Immature natural killer cell (primary cell): ENCODE measurements at places on chromosomes 2 and 18. TPM values are rescaled to one million over a fixed set of nuclear protein-coding genes. Genes with fewer than 3 reads are reported as not detected.

Gene IL1R1
- polyA plus RNA-seq = 4.0 TPM

Gene UNC80
- not detected for polyA plus RNA-seq

GRCh38 chr2:112725545-112726457 is 5.0 kb downstream of the NT5DC4 start:
- H3K4me3 ChIP-seq = no peak overlapping the region
- no peak for DNase-seq
- no peaks in the 10 kb centered on the region for H3K36me3 ChIP-seq
- peak overlapping the region; percentile 23 for H3K27ac ChIP-seq
- H3K27me3 ChIP-seq = peaks cover 1% of the 10 kb centered on the region
- H3K4me1 ChIP-seq = peaks cover 7% of the 10 kb centered on the region

- H3K27me3 ChIP-seq = peaks cover 4% of the 10 kb centered on the region
- no peak for DNase-seq
- no peak overlapping the region for H3K27ac ChIP-seq
- no peak overlapping the region for H3K4me3 ChIP-seq
- H3K36me3 ChIP-seq = no peaks in the 10 kb centered on the region
- H3K4me1 ChIP-seq = no peaks in the 10 kb centered on the region
These were observed 519.9 kb upstream of the TNP1 start for GRCh38 chr2:217379807-217380206.

GRCh38 chr2:70188460-70188859 is 2.4 kb downstream of the C2orf42 start:
- no peak for DNase-seq
- no peaks in the 10 kb centered on the region for H3K36me3 ChIP-seq
- peak overlapping the region; percentile 15 for H3K4me3 ChIP-seq
- peaks cover 2% of the 10 kb centered on the region for H3K27me3 ChIP-seq

- no peak for DNase-seq
- no peaks in the 10 kb centered on the region for H3K36me3 ChIP-seq
- no peaks in the 10 kb centered on the region for H3K4me1 ChIP-seq
- H3K27me3 ChIP-seq = peaks cover 5% of the 10 kb centered on the region
These were observed 18.5 kb downstream of the TMEM177 start for GRCh38 chr2:119697290-119698020.

GRCh38 chr2:104434318-104434792 is 419.6 kb upstream of the POU3F3 start:
- H3K36me3 ChIP-seq = no peaks in the 10 kb centered on the region
- H3K27me3 ChIP-seq = peaks cover 8% of the 10 kb centered on the region
- DNase-seq = no peak
- H3K4me1 ChIP-seq = peaks cover 6% of the 10 kb centered on the region
